ENCODE measurements at places on chromosomes 2 and 18. TPM values are rescaled to one million over a fixed set of nuclear protein-coding genes. Genes with fewer than 3 reads are reported as not detected.

The KCNK3 gene
- polyA plus RNA-seq: 0.03 TPM

GRCh38 chr2:141528990-141529389, 601.8 kb downstream of the LRP1B start:
- no peak for DNase-seq

DNA sequence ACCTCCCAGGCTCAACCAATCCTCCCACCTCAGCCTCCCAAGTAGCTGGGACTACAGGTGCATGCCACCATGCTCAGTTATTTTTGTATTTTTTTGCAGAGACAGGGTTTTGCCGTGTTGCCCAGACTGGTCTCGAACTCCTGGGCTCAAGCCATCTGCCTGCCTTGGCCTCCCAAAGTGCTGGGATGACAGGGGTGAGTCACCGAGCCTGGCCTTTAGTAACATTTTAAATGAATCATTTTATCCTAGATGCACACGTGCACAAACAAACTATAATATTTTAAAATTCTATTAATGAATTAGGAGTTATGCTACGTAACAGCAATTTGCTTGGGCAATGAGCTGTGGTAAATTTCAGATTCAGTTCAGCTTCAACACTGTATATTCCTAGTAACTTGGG, 862.5 kb upstream of the ID2 start:
- no peak for DNase-seq

The GPR148 gene
- not detected for polyA plus RNA-seq

The PROM2 gene
- polyA plus RNA-seq: 0.65 TPM

- DNase-seq: no peak
Measured at GRCh38 chr18:79574938-79575525, 104.6 kb upstream of the CTDP1 start.

DNA sequence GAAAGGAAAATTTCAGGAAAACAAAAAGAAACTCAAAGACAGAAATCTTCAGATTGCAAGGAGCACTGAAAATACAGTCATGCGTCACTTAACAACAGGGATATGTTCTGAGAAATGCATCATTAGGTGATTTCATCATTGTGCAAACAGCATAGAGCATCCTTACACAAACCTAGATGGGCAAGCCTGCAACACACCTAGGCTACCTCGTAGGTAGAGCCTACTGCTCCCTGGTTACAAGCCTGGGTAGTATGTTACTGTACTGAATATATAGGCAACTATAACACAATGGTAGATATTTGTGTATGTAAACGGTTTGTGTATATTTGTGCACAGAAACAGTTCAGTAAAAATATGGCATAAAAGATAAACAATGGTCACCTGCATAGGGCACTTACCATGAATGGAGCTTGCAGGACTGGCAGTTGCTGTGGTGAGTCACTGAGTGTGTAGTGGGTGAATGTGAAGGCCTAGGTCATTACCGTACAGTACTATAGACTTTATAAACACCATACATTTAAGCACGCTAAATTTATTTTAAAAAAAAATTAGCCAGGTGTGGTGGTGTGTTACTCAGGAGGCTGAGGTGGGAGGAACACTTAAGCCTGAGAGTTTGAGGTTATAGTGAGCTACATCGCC, 33.4 kb downstream of the SFXN5 start:
- no peak for DNase-seq

GRCh38 chr18:75063615-75064512, 145.1 kb downstream of the PTGR3 start:
- DNase-seq: no peak

DNA sequence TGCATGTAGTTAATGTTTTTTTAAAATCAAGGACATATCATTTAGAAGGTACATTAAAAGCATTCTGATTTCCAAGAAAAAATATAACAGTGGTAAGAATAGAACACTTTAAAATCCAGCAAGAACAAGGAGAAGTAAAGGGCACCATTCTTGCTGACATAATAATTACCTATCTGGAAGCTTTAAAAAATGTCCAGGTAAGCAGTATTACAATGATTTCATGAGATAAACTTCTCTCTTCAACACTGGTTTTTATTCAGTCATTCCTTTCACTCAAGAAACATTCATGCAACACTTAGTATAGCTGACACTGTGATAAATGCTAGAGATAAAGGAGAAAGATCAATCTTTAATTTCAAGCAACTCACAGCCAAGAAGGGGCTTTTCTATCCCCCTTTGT, 2.9 kb upstream of the KANSL1L start:
- DNase-seq: no peak

DNA sequence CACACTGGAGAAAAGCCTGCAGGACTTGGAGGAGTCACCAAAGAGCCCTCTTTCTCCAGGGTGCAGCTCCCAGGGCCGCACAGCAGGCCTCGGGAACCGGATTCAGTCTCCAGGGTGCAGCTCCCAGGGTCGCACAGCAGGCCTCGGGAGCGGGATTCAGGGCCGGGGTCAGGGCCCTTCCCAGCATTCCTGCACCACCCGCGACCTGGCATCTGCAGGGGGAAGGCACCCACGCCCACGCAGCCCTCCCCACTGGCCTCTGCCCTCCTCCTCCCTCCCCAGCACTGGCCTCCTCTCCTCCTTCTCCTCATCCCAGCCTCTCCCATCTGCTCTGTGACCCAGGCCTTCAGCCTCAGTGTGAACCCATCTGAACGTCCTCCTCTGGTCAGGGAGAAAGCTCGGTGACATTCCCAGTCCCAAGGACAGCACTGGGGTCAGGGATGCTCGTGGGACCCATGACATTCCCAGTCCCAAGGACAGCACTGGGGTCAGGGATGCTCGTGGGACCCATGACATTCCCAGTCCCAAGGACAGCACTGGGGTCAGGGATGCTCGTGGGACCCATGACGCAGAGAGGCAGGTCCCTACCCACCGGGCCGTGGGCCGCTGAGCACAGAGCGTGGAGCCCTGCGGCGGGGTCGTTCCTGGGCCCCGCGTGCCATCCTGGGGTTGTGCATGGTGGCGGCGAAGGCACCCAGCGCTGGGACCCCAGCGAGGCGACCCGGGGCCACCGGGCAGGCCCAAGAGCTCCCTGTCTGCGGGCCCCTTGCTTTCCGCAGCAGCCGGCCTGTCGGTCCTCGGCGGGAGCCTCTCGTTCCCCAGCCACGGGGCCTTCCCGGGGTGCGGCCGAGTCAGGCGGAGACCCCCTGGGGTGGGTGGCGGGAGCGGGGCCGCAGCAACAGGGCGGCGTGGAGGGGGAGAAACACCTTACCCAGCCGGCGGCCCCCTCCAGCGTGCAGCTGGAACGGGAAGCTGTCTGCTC, 550.2 kb upstream of the SALL3 start:
- no peak for DNase-seq
